H7 (cell line): ENCODE measurements at places on chromosomes 2 and 18.

- DNase-seq, result no peak
Measured at GRCh38 chr2:190333928-190334327, 9.5 kb upstream of the INPP1 start.

DNA sequence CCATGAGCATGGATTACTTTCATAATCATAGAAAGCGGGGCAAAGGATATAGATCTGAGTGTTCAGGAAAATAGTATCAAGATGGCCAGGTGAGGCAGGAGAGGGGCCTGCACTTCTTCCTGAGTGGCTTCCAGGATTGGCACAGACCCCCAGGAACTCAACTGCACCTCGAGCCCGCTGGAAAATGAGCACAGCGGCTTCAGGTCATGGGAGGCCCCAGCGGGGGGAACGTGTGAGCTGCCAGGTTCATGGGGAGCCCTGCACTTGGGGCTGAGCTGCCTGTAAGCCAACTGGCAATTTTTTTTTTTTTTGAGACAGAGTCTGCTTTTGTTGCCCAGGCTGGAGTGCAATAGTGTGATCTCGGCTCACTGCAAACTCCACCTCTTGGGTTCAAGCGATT, 81.5 kb upstream of the ODC1 start:
- DNase-seq, result peak; percentile 13

DNA sequence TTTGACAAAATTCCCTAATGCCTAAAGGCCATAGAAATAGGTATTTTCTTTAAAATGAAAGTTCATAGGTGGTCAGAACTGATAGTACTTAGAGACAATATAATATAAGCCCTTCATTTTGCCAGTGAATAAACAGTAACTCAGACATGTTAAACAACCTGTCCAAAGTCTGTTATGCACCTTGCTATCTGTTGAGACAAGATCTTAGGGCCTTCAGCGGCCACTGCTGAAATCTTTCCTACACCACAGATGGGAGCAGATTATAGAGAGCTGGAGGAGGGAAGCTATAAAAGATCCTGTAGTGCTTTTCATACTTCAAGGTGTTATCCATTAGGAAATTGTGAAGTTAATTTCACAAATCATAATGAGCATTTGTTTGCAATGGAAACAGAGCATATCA, 13.8 kb downstream of the CERKL start:
- DNase-seq, result no peak

GRCh38 chr2:155846259-155846658, 486.3 kb downstream of the NR4A2 start:
- no peak for DNase-seq

DNA sequence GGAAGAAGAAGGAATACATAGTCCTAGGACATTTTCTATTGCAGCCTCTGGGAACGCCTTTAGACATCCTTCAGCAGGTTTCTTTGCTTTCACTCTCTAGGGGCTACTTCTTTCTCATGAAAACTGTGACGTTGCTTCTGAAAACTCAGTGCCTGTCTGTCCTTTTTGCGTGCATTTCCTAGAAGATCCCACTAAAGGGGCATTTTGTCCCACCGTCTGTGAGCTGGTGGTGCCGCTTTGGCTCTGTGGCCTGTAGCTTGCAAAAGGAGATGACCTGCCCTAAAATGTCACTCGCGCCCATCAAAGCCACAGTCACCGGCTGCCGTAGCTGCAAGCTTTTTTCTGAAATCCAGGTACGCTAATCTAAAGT, 579 bp downstream of the STAT4 start:
- DNase-seq, result no peak

DNA sequence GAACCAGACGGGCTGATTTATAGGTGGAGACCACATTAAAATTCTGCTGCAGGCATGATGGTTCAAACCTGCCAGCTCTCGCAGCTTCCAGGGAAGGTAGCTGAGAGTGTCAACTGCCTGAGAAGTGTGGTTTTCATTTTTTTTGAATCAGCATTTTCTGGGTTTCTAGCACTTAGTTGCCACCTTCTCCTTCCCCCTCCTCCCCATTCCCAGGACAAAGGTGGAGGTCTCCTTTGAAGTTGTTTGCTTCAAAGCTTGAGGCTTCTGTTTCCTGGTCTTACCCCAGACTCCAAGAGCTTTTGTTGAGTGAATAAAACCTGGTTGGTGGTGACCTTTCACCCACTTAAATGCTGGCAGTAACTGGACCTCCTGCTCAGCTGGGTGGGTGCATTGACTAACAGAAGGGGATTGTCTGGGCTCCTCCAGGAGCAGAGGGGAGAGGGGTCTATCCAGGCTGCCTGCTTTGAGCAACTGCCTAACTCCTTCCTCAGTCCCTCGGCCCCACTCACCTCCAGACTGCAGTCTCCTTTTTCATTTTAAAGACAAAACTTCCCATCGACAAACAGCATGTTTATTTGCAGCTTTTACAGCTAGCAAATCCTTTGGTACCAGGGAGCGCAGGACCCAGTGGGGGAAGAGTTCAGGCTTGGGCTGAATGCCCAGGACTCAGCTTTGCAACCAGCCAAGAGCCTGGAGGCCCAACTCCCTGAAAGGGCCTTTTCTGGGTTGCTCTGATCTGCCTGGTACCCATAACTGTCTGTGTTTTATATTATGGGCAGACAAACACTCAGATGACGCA, 3.5 kb downstream of the RHOB start:
- DNase-seq, result peak; percentile 64

GRCh38 chr2:188345426-188345825, 53.8 kb downstream of the GULP1 start:
- DNase-seq, result no peak

- no peak for DNase-seq
Measured at GRCh38 chr2:99572373-99573164, 82.8 kb upstream of the REV1 start.

- DNase-seq, result no peak
Measured at GRCh38 chr2:187877391-187877790, 323.2 kb upstream of the TFPI start.
